ENCODE measurements at places on chromosomes 11 and 22. TPM values are rescaled to one million over a fixed set of nuclear protein-coding genes. Genes with fewer than 3 reads are reported as not detected.
A peak's percentile ranks its signal among the peaks of the same experiment; 100 is the strongest.

The OR56A1 gene
- not detected for total RNA-seq

GRCh38 chr11:97754976-97755375 lies 1265.8 kb upstream of the CNTN5 start:
- no peaks in the 10 kb centered on the region for H3K4me1 ChIP-seq
- no peak overlapping the region for H3K4me3 ChIP-seq
- H3K27me3 ChIP-seq = no peaks in the 10 kb centered on the region
- no peaks in the 10 kb centered on the region for H3K36me3 ChIP-seq

DNA sequence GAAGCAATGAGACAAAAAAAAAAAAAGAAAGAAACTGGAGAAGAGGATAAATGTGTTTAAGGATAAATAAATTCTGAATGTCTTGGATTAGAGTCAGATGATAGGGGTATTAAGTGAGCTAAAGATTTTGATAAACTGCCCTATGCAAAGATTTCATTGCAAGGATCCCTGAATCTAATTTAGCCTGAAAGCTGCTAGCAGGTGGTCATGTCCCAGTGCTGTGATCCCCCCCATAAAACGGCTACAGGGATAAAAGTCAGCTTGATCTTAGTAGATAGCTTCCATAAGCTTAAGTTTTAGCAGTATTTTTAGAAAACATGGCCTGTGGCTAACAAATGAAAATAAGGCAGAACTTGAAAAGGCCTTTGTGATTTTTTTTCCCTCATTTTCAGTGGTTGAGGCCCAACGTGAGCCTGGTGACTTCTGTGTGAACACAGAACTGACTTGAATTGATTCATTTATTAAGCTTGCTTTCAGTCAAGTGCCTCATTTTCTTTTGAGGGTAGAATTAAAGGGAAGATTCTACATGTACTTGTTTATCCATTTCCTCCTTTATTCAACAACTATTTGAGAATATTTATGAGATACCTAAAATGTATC lies 44.5 kb downstream of the CD44 start:
- H3K27me3 ChIP-seq = no peaks in the 10 kb centered on the region
- peaks cover 34% of the 10 kb centered on the region for H3K4me1 ChIP-seq
- no peak overlapping the region for H3K27ac ChIP-seq
- no peak for DNase-seq
- peaks cover 92% of the 10 kb centered on the region for H3K36me3 ChIP-seq

DNA sequence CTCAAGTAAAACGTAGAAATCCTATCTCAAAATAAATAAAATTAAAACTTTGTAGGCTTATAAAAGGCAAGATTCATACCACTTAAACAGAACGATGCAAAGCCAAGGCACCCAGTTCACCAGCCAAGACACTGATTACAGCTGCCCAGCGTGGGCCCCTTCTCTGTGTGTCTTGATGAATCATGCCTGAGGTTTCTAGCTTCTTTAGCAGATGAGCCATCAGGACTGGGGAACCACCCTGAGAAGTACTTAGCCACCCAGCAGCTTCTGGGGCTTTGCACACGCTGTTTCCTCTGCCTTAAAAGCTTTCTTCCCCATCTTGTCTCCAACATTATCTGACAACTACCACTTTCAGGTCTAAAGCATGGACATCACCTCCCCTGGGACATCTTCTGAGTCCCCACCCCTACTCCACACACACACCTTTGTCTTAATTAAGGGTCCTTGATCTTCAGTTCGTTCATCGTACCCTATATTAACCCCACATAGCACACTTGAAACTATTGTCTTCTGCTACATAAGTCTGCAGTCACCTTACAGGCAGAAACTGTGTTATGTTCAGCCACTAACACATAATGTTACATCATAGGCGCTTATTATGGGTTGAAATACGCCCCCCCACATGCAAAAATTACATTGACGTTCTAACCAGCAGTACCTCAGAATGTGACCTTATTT lies 8.7 kb upstream of the LAYN start:
- DNase-seq = peak; percentile 84
- no peaks in the 10 kb centered on the region for H3K36me3 ChIP-seq
- peak overlapping the region; percentile 84 for H3K27ac ChIP-seq
- peaks cover 54% of the 10 kb centered on the region for H3K4me1 ChIP-seq
- H3K27me3 ChIP-seq = no peaks in the 10 kb centered on the region

GRCh38 chr11:129974237-129974636 lies 28.4 kb downstream of the PRDM10 start:
- H3K36me3 ChIP-seq = no peaks in the 10 kb centered on the region
- no peak overlapping the region for H3K4me3 ChIP-seq
- DNase-seq = no peak

The C22orf42 gene
- total RNA-seq = not detected

DNA sequence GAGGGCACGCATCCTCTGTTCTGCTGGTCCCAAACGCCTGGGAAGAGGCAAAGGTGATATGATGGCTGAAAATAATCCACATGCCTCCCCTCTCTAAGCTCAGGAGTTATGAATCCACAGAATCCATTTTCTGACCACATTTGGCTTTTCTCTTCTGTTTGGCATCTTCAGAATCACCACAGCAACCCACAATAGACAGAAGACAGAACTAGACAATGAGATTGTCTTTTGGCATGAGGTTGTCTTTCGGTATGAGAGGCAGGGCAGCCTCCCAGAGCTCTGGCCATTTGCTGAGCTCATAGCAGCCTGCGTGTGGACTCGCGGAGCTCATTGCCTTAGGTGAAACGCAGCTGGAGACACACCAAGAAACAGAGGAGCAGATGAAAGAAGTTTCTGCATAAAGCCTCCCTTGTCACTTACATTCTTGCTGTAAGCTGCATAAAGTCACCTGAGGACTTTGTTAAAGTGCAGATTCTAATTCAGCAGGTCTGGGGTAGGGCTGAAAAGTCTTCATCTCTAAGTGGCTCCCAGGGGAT lies 868.0 kb downstream of the NTM start:
- no peaks in the 10 kb centered on the region for H3K36me3 ChIP-seq
- H3K4me3 ChIP-seq = no peak overlapping the region
- DNase-seq = no peak
- no peaks in the 10 kb centered on the region for H3K4me1 ChIP-seq
- no peaks in the 10 kb centered on the region for H3K27me3 ChIP-seq

DNA sequence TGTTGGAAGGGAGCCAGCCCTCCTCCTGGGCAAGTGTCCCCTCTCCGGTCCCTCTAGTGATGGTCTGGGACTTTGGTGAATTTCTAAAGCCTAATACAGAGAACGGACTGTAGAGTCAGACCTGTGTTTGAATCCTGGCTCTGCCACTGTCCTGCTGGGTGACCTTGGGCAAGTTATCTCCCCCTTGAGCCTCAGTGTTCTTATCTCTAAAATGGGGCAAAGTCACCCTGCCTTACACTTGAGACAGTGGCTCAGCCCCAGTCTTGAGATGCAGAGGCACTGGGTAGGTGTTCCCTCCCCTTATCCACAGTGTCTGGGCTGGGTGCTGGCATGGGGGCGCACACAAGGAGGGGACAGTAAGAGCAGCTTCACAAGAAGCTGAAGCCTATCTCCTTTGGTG lies 20.9 kb downstream of the DGAT2 start:
- DNase-seq = no peak
- no peak overlapping the region for H3K4me3 ChIP-seq
- H3K4me1 ChIP-seq = no peaks in the 10 kb centered on the region
- no peak overlapping the region for H3K27ac ChIP-seq
- no peaks in the 10 kb centered on the region for H3K36me3 ChIP-seq
- no peaks in the 10 kb centered on the region for H3K27me3 ChIP-seq

DNA sequence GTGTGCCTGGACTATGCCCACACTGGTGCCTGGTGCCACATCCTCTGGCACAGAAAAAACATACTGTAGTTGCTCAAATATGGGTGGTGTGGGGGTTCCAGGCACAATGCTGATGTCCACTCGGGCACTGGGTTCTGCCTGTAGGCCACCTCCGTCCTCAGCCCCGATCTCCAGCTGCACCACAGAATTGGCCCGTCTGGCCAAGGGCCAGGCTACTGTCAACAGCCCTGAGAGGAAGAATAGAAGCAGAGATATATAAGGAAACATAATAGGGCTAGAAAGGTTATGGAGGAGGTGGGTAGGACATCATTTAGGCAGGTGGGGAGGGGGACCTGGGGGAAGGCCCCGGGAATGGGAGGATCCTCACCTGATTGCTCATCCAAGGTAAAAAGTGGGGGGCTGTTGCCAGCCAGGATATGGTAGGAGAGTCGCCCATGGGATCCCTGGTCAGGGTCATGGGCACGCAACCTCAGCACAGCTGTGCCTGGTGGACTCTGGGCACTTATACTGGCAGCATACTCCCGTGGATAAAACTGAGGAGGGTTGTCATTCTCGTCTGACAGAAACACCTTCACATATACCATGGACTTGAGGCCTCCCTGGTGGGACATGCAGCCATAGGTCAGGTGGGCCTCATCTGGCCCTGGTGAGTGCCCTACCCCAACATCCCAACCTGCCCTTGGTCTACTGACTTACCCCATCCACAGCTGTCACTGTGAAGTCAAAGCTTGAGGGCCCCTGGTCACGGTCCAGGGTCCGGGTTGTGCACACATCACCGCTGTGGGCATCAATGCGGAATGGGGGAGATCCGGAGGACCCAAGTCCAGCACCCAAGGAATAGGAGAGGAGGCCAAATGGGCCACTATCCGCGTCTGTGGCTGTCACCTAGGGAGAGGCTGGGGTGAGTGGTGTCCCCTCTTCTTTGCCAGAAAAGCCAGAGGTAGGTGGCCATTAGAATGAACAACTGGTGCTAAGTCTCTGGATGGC lies 14.5 kb upstream of the TPP1 start:
- H3K4me1 ChIP-seq = no peaks in the 10 kb centered on the region
- no peaks in the 10 kb centered on the region for H3K36me3 ChIP-seq
- no peaks in the 10 kb centered on the region for H3K27me3 ChIP-seq
- no peak for DNase-seq
- H3K4me3 ChIP-seq = no peak overlapping the region

- H3K36me3 ChIP-seq = no peaks in the 10 kb centered on the region
- H3K27me3 ChIP-seq = no peaks in the 10 kb centered on the region
- DNase-seq = no peak
- H3K4me3 ChIP-seq = peak overlapping the region; percentile 53
- peaks cover 17% of the 10 kb centered on the region for H3K4me1 ChIP-seq
- peak overlapping the region; percentile 95 for H3K27ac ChIP-seq
Measured at GRCh38 chr22:40651057-40651456, 14.5 kb upstream of the MRTFA start.

DNA sequence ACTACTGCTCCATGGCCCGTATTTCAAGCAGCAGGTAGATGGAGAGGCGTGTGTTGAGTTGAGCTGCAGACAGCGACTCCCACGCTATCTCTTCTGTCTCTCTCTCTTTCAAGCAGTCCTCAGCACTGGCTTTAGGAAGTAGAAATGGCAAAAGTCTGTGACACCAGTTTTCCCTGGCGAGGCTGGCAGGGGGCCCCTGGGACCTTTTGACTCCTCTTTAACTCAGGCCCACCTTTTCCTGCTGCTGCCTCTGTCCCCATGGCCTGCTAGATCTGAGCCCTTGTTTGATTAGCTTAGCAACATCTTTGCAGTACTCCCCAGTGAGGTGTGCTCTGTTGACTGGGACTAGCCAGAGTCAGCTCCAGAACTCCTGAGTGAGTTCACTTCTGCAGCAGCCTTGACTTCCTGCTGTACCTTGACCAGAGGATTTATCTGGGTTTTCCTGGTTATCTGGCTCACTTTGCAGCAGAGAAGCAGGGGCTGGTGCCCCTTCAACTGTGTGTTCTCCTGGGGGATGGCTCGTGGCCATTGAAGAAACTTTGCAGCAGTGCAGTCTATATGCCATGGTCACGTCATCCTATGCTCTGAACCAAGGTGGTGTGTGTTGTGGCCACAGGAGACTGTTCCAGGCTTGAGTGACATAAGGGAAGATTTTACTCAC lies 183.9 kb downstream of the DBX1 start:
- no peak overlapping the region for H3K4me3 ChIP-seq
- H3K27me3 ChIP-seq = no peaks in the 10 kb centered on the region
- DNase-seq = no peak
- H3K4me1 ChIP-seq = peaks cover 33% of the 10 kb centered on the region
- no peak overlapping the region for H3K27ac ChIP-seq
- 0 out of 2 replicates have a peak, but pooled peaks cover 2% of the 10 kb centered on the region for H3K36me3 ChIP-seq

GRCh38 chr22:31250740-31251600 lies 38.9 kb downstream of the LIMK2 start:
- DNase-seq = no peak
- no peak overlapping the region for H3K4me3 ChIP-seq
- H3K4me1 ChIP-seq = peaks cover 22% of the 10 kb centered on the region

GRCh38 chr11:59859673-59860072 lies 6.6 kb downstream of the TCN1 start:
- peaks cover 11% of the 10 kb centered on the region for H3K27me3 ChIP-seq
- no peak overlapping the region for H3K27ac ChIP-seq

GRCh38 chr11:65338676-65339075 lies 5.0 kb downstream of the DPF2 start:
- no peak overlapping the region for H3K27ac ChIP-seq
- peaks cover 13% of the 10 kb centered on the region for H3K4me1 ChIP-seq
- no peak for DNase-seq
- no peaks in the 10 kb centered on the region for H3K27me3 ChIP-seq
- peaks cover 81% of the 10 kb centered on the region for H3K36me3 ChIP-seq
- no peak overlapping the region for H3K4me3 ChIP-seq

GRCh38 chr11:110478410-110478809 lies 48.7 kb downstream of the FDX1 start:
- H3K27ac ChIP-seq = no peak overlapping the region
- no peaks in the 10 kb centered on the region for H3K27me3 ChIP-seq
- no peaks in the 10 kb centered on the region for H3K36me3 ChIP-seq
- H3K4me1 ChIP-seq = no peaks in the 10 kb centered on the region
- DNase-seq = no peak

DNA sequence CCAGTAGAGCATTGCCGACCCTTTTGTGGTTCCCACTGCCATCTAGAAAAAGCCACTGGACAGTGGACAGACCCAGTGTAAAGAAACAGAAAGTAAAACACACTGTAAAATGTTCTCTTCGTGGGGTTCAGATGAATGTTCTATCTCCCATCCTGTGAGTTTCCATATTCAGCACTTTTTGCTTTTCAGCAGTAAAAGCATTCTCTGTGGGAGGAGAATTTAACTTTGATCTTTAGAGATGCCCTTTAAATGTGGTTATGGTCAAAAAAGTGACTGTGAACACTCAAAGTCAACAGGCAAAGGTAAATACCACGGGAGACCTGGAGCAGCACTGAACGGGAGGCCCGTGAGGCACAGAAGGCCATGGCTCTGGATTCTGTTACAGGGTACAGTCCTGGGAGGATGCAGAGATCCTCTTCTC lies 53.9 kb downstream of the FLI1 start:
- H3K4me1 ChIP-seq = no peaks in the 10 kb centered on the region
- no peaks in the 10 kb centered on the region for H3K27me3 ChIP-seq
- DNase-seq = no peak
- no peak overlapping the region for H3K27ac ChIP-seq
- H3K36me3 ChIP-seq = no peaks in the 10 kb centered on the region
- no peak overlapping the region for H3K4me3 ChIP-seq

The C11orf87 gene
- not detected for total RNA-seq

GRCh38 chr11:100445231-100445735 lies 241.8 kb upstream of the ARHGAP42 start:
- no peaks in the 10 kb centered on the region for H3K36me3 ChIP-seq
- no peaks in the 10 kb centered on the region for H3K4me1 ChIP-seq
- DNase-seq = no peak
- H3K27ac ChIP-seq = no peak overlapping the region
